ENCODE measurements at places on chromosomes 2 and 18.

- no peak for DNase-seq
Observed at GRCh38 chr2:197208841-197209240, 101.7 kb downstream of the ANKRD44 start.

DNA sequence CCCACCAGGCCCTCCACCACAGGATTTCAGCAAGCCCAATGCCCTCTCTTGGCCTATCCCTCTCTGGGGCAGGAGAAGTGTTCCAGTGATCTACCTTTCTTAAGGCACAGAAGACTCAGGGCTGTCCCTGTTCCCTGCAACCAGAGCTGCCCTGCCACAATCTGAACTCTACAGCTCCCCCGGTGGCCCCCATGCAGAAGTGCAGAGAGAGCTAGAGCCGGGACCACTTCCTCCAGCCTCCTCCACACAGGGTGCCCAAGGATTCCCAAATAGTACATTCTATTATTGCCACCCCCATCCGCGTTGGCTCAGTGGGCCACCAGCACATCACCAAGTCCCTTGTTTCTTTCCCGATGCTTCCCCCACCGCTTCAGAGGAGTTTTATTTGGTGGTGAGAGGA, 114.8 kb upstream of the PTPRM start:
- no peak for DNase-seq

- DNase-seq: no peak
Observed at GRCh38 chr2:187407407-187408084, 40.5 kb downstream of the CALCRL start.

- no peak for DNase-seq
Observed at GRCh38 chr18:12278741-12279682, 24.9 kb downstream of the CIDEA start.

- no peak for DNase-seq
Observed at GRCh38 chr2:17979707-17980106, 101.2 kb downstream of the KCNS3 start.

GRCh38 chr18:61941948-61942471, 49.2 kb upstream of the RNF152 start:
- DNase-seq: no peak
